ENCODE measurements at places on chromosomes 5 and 9.
A peak's percentile ranks its signal among the peaks of the same experiment; 100 is the strongest.

GRCh38 chr5:150731669-150732242, 27.1 kb downstream of the DCTN4 start:
- no peak for DNase-seq

GRCh38 chr5:115320006-115320405, 23.6 kb upstream of the CCDC112 start:
- DNase-seq = no peak

GRCh38 chr9:134600371-134600770, 41.2 kb upstream of the COL5A1 start:
- no peak for DNase-seq

GRCh38 chr5:122743261-122743660, 31.6 kb upstream of the SNX2 start:
- no peak for DNase-seq

DNA sequence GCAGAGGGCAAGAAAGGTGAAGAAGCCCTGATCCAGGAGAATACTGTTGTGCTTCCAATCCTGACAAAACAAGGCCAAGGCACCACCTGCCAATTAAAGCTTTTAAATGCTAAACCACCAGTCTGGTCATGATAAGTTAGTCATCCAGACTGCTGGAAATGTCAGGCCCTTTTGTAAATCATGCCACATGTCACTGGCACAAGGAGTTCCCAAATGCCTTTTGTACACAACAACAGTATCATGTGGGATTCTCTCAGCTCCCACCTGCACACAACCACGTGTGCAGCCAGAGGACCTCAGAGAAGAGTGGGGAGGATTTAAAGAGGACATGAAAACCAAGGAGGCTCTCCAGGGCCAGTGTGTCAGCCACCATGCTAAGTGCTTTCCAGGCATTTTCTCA, 99.3 kb downstream of the CDK5RAP2 start:
- DNase-seq = no peak

GRCh38 chr9:134210511-134210907, 46.1 kb upstream of the RNU6ATAC start:
- no peak for DNase-seq

DNA sequence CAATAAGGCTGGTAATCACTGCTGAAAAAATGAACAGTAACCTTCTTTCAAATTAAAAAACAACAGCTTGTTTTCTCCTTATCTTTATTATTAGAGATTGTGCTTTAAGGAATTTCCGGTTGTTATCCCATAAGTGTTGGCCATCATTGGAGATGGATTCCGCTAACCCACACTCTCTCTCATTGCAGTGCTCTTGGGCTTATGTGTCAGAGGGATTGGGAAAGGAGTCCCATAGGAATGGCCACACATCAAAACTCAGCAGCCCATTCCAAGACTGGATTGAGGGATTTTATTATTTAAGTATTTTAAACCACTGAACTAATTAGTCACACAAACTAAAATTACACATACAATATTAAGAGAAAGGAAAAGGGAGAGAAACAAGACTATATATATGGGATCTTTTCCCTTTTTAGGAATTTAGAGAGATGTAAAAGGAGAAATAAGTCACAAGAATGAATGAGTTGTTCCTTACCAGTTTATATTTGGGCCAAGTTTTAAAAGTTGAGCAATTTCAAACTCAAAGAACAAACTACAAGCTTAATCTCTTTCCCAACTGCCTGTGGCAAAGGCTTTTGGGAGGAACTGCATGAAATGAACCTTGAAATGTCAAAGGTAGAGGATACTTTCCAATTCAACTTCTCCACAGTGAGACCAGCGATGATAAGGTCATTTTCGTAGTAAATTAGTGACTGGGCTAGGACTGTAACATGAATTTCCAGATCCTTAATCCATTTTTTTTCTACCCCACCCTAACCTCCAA, 2.4 kb downstream of the SPINK6 start:
- no peak for DNase-seq

GRCh38 chr9:7287065-7287464, 512.5 kb downstream of the DMAC1 start:
- DNase-seq = peak; percentile 25

GRCh38 chr5:138978080-138978479, 102.9 kb upstream of the LRRTM2 start:
- no peak for DNase-seq

GRCh38 chr9:88936132-88936531, 55.1 kb upstream of the S1PR3 start:
- no peak for DNase-seq

DNA sequence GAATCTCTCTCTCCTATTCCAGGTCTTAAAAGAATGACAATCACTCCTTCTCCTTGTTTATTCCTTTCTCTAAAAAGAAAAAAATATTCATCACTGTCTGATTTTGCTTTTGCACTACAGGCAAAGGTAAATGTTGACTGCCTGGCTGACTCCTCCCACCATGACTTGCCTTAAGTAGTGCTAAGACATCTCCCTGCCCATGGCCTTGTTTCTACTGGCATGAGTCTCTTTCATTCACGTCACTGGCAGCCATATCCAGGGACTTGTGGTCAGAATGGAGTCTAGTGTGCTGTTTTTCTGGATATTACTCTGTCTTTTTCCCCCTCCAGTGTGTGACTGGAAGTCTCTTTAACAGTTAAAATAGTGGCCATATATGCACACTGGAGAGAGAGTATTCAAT, 522.9 kb upstream of the DAB2 start:
- no peak for DNase-seq

Measured in NCI-H1436 (cell line).